Stimulated activated CD8-positive, alpha-beta memory T cell treated with anti-CD3 and anti-CD28 coated beads, Interleukin-7, amount 100 ng/mL, for 1 hour (primary cell): ENCODE measurements at places on chromosomes 12 and 14.

GRCh38 chr12:45504316-45505010, 225.0 kb upstream of the ARID2 start:
- DNase-seq = no peak

DNA sequence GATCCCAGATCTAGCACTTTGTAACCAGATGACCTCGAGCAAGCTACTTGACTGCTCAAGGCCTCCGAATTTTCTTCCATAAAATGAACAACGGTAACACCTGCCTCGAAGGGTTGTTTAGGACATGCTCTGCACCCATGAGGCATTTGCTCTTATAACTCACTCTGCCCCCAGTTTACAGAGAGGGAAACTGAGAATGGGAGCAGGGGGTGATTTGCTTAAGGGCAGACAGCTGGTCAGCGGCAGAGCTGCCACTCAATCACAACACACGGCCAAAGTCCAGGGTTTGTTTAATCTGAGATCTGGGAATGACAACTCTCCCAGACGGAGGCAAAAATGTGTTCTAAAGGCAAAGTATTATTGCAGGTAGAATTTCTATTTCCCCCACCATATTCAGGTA, 156.3 kb downstream of the RIMBP2 start:
- no peak for DNase-seq

- DNase-seq = peak; percentile 56
These were observed 418.5 kb downstream of the TMEM121 start for GRCh38 chr14:105944632-105945610.

GRCh38 chr14:32934073-32934880, 4.4 kb upstream of the NPAS3 start:
- DNase-seq = no peak

GRCh38 chr12:124722878-124723277, 140.8 kb downstream of the SCARB1 start:
- no peak for DNase-seq

DNA sequence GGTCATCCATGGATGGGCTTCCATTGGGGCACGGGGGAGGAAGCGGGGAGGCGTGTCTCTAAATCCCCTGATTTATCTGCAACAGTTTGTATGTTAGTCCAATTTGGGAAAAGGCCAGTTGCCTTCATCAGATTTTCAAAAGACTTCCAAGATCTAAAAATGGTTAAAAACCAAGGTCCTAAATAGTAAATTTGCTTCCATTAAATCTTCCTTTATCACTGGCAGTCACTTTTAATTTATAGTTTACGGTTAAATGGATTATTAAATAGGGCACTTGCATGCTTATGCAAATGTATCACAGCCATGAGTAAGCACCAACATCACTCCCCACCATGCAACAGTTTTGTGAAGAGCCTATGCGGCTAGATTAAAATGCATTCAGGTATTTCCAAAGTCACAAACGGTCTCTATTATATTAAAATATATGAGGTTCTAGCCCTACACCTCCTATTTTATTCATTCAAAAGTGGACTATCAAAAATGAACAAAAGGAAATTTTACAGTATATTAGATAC, 108.2 kb upstream of the GPHB5 start:
- no peak for DNase-seq

GRCh38 chr14:69572030-69572840, 2.4 kb downstream of the CCDC177 start:
- no peak for DNase-seq

GRCh38 chr12:42235426-42235825, 2.6 kb downstream of the YAF2 start:
- no peak for DNase-seq

DNA sequence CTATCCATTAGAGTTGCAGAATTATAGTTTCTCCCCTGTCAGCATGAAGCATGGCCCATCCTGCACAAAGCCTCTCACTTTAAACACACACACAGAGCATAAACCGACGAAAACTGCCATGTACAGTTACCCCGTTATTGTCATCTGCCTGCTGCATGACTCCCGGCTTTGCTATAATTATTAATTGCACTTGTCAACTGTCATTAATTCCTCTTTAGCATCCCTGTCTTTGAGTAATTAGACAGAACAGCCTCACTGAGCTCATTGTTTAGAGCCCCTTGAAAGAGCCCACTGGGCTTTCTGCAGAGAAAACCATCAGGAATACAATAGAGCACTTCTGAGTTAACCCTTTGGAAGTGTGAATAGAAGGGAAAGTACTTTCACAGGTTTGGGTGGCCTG, 307.2 kb upstream of the SOX5 start:
- no peak for DNase-seq
